ENCODE measurements at places on chromosomes 7 and 10.
A peak's percentile ranks its signal among the peaks of the same experiment; 100 is the strongest.

- no peak for DNase-seq
Observed at GRCh38 chr10:78148216-78148960, 114.7 kb downstream of the RPS24 start.

DNA sequence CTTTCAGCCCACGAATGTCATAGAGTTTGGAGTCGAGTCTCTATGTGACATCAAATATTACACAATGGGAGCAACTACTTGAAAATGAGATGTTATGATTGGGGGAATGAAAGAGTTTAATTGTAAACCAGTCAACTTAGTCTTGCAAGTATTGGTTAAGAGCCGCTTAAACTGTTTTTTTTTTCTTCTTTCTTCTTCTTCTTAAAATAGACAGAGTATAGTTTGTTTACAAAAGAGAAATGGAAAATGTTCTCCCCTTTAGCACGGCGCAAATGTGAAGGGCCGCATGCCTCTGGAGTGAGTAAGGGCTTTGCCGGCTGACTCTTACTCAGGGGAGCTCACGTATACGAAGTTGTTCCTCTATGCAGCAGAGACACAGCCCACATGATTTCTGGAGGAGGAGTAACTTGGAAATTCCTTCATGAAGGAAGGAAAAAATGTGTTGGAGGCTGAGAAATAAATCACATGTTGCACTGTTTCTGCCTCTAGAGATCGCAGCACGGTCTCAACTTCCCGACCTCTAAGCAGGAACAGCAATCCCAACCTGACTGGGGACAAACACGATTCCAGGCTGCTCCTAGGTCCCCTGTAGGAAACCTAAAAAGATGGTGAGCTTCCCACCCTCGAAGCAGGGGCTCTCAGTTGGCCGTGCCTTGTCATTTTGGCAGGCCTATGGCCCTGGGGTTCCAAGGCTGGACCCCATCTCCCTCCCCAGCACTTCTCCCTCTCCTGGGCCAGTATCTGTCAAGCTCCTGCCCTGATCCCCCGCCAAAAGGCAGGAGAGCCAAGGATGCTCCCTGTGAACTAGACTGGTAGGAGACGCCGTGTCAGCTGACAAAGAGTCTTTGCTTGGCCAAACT is 44.8 kb downstream of the MYOF start:
- no peak for DNase-seq

GRCh38 chr10:5582736-5583135 is 58.0 kb downstream of the CALML3 start:
- DNase-seq: no peak

DNA sequence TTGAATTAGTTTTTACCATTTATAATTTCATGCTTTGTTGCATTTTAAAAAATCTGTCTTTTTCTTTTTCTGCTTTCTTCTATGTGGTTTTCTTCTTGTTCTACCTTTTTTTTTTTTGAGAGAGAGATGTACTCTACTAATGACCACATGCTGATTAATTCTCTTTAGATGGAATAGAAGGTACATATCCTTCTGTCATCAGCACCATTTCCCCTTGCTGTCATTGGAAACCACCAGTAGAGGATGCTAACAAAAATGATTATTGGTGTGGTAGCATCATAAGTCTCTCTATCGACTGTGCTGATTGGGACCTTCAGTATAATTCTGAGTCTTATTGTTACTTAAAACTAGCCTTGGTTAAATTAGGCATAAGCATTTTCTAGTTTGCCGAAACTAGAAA is 3.6 kb downstream of the ZEB1 start:
- DNase-seq: no peak

GRCh38 chr10:110226543-110226925 is 19.1 kb downstream of the MXI1 start:
- DNase-seq: peak; percentile 64

DNA sequence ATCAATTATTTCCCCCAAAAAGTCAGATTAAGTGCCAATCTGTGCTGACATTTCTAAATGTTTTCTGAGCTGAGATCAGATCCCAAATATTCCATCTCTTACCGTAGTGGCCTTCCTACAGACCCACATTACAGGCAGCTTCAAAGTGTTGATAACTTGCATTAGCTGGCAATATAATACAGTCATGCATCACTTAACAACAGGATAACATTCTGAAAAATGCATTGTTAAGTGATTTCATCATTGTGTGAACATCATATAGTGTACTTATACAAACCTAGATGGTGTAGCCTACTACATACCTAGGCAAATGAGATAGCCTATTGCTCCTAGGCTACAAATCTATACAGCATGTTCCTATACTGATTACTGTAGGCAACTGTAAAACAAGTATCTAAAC is 22.4 kb downstream of the SLC25A13 start:
- no peak for DNase-seq

DNA sequence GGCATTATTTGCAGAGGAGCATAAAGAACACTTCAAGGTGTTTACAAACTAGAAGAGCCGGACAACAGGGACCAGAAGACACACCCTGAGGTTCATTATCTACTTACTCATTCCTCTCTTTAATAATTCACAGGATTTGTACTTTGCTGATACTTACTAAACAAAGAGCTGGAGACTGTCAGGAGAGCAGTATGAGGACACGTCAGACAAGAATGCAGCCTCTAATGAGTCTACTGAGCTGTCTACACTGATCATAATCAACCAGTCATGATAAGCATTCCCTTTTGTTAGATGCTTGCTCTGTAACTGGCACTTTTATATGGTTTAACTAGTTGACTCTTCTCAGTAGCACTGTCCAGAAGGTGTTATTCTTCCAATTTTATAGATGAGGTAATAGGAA is 243.3 kb upstream of the CDC14C start:
- no peak for DNase-seq

DNA sequence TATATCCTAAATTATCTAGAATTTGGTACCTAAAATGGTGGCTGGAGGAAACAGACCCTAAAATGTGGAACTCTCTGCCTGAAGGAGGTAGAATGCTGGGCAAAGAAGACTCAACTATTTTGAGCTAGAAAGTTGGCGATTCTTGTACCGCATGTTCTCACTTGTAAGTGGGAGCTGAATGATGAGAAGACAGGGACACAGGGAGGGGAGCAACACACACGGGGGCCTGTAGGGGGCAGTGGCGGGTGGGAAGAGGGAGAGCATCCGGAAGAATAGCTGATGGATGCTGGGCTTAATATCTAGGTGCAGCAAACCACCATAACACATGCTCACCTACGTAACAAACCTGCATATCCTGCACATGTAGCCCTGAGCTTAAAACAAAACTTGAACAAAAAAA is 250.6 kb downstream of the CALN1 start:
- DNase-seq: no peak

GRCh38 chr10:50896721-50897120 is 11.3 kb upstream of the A1CF start:
- no peak for DNase-seq

- no peak for DNase-seq
Observed at GRCh38 chr10:11161096-11161495, 143.4 kb downstream of the CELF2 start.

- DNase-seq: peak; percentile 75
Observed at GRCh38 chr10:63273577-63273976, 140.4 kb downstream of the NRBF2 start.

DNA sequence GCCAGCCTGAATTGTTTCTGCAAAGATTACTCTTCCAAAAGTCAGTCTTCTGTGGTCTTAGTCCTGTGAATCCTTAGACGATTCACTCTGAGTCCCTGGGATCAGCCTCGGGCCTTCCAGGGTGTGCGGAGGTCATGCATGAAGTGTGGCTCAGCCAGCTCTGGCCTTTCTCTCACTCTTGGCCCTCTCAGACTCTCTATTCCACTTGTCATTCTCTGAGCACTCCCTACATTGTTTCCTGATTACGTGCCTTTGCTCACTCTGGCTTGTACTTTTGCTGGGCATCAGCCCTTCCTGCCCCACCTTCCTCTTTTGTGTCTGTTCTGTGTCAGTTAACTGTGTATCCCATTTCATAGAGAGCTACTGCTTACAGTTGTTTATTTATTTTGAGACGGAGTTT is 36.0 kb downstream of the CCNY start:
- no peak for DNase-seq

GRCh38 chr7:55177589-55178261 is 158.9 kb downstream of the EGFR start:
- DNase-seq: no peak

- DNase-seq: peak; percentile 57
Observed at GRCh38 chr7:50791938-50792341, 9.2 kb upstream of the GRB10 start.

GRCh38 chr7:133750287-133750686 is 376.9 kb upstream of the LRGUK start:
- no peak for DNase-seq

- no peak for DNase-seq
Observed at GRCh38 chr10:72330069-72330426, 24.7 kb downstream of the DNAJB12 start.

DNA sequence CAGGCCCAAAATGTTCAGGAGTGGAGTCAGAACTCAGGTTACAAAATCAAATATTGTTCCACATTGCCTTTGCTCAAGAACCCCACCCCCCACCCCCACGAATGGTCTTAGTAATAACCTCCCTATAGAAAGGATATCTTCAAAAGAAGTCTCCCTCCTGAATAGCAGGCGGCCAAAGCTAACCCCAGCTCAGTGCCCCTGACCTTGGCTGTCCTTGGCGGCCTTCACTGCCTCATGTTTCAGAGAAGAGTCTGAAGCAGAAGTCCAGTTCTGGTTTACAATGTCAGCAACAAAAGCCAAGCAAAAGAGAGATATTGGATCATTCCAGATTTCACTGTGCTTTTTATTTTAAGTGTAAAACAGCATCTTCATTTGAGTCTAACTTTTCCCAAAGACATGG is 476.5 kb upstream of the NRP1 start:
- DNase-seq: no peak

DNA sequence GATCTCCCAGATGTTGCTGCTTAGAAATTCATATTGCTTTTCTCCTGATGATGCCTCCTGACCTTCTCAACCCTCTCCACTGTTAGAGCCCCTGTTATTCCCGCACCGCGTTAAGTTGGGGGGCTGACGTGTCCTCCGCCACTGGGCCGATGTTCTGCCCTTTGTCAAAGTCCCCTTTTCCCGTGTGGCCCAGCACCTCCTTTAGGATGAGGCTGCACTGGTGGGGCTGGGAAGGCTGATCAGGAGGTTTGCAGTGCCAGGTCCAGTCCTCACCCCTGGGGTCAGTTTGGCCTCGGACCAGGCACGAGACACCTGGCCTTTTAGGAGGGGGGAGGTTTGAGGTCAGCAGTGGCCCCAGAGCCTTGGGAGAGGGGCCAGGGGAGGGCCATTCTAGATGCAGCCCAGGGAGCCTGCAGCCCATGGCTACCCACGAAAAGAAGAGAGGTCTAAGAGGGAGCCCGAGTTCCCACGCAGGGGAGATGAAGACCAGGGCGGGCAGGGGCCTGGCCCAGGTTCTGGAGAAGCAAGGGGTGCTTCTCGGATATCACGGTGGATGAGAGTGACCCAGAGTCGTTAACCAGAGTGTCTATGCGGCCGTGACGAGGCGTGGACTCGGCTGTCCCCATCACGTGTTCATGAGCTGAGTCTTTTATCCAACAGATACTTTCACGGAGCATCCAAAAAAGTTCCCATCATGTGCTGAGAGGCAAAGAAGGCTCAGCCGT is 150.4 kb downstream of the DNAJB6 start:
- DNase-seq: no peak

GRCh38 chr7:71251706-71252105 is 119.8 kb downstream of the GALNT17 start:
- DNase-seq: no peak

DNA sequence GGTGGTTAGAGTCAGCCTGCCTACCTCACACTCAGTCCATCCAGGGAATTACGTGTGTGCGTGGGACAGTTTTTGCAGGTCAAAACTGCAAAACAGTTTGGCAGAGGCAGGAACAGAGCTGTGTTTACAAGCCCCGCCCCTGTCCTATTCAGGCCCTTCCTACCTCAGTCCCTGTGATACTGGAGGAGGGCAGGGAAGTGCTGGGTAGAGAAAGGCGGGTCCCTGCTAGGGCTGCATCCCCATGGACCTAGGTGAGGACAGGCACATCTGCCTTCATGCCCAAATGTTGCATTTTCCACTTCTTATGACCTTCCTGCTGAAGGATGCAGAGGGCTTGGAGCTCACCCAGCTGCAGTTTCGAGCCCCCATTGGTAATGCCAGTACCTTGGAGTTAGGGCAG is 25.1 kb downstream of the SBDS start:
- DNase-seq: no peak

- DNase-seq: no peak
Observed at GRCh38 chr7:141549582-141549981, 1.6 kb upstream of the AGK start.

GRCh38 chr10:79404231-79404609 is 41.2 kb downstream of the ZCCHC24 start:
- peak; percentile 44 for DNase-seq

GRCh38 chr7:108327353-108327752 is 128.9 kb downstream of the NRCAM start:
- no peak for DNase-seq

DNA sequence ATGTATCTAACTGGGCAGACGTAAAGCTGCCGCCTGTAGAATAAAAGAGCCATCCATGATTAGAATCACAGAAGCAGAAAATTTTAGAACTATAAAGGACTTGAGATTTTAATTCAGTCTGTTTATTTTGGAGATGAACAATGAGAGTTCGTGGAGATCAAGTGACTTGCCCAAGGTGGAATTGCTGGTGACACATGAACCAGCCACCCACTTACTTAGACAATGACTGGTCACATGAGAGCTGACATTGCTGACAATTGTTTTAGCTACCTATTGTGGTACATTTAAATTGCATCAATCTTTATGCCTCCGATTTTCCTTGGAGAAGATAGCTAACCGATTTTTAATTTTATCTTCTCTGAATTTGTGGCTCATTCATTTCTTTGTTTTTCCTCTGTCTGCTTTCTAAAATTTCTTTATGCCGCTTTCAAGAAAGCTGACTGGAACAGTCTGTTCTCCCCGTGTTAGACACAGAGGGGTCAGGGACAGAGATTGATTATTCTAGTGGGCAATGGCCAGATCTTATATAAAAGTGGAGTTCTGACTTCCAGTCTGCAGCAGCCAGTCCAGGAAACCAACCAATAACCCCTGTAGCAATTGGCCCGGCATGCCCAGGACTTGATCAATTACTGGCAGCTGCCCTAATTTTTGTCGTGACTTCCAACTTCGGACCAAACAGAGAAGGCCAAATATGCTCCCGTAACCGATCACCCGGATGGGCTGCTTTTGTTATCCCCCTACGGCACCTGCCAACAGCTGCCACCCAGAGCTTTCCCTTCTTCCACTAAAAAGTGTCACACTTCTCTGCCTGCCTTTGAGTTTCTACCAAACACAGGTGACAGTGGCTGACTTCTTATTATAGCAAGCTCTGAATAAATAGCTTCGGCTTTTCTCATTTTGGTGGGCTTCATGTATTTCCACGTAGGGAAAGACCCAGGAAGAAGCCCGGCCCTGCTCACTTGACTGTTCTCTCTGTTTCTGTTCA is 241.6 kb downstream of the CAMK1D start:
- DNase-seq: no peak

DNA sequence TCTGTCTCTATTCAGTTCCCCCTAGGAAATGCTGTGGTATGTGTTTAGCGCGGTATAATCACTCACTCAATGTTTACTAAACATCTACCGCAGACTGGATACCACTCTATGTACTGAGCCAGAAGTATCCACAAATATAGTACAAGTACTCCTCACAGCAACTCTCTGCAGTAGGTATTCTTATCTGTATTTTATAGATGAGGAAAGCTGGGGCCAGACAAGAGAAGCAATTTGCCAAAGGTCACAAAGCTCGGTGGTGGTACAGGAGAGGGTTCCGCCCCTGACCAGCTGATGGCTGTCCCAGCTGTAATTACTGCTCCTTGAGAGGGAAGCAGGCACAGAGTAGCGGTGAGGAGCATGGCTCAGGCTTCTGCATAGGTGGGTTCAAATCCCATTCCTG is 184.1 kb downstream of the DOCK4 start:
- no peak for DNase-seq

Data from GF-D8 (cell line).